ENCODE measurements at places on chromosomes 16 and 17.

GRCh38 chr17:81102352-81102751 is 63.0 kb upstream of the PVALEF start:
- no peak for DNase-seq

- no peak for DNase-seq
Observed at GRCh38 chr16:22674832-22675191, 139.2 kb upstream of the HS3ST2 start.

DNA sequence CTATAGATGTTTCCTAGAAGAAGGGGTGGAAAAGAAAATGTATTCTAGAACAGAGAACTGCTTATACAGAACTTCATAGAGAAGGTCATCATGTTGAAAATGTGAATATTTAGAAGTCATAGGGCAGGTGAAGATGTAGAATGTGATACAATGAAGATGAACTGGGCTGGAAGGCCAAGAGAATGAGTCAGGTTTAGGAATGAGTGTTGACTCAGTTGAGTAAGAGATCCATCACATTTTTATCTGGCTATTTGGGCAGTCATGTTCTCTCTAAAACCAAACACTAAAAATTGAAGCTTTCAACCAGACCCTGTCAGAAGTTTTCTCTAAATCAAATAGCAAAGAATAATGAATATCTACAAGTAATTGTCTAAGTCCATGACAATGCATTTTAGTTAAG is 660.5 kb downstream of the KCNJ2 start:
- no peak for DNase-seq

DNA sequence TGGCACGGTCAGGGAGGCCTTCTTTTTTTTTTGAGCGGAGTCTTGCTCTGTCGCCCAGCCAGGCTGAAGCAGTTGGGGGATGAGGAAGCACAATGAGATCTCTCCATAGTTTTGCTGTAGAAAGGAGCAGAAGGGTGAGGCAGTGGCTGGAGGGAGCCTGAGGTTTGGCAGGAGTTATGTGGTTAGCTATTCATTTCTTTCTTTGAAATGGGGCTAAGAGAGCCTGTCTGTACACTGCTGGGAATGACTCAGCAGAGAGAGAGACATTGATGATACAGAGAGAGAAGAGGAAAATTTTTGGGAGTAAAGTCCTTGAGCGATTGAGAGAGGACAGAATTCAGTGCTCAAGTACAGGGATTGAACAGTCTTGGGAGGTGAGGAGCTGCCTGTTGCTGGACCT is 22.1 kb downstream of the NOS2 start:
- no peak for DNase-seq

DNA sequence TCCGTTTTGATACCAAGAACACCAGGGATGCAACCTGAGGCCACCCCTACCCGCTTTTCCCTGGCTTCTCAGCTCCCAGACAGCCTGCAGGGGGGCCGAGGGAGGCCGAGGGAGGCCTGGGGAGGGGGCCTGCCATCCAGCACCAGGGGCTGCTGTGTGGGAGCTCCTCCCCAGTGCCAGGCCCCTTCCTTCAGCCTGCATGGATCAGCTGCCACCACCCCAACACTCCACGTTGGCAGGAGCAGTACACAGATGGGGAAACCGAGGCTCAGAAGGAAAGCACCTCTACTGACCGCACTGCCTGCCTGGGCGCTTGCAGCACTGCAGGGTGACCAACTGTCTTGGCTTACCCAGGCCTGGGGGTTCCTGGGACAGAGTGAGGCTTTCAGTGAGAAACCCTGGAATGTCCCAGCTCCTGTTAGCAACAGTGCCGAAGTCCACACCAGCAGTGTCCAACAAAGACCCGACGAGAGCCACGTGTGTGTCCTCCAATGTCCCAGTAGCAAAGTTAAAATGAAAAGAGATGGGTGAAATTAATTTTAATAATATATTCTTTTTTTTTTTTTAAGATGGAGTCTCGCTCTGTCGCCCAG is 5.3 kb upstream of the OSGIN1 start:
- DNase-seq: no peak

DNA sequence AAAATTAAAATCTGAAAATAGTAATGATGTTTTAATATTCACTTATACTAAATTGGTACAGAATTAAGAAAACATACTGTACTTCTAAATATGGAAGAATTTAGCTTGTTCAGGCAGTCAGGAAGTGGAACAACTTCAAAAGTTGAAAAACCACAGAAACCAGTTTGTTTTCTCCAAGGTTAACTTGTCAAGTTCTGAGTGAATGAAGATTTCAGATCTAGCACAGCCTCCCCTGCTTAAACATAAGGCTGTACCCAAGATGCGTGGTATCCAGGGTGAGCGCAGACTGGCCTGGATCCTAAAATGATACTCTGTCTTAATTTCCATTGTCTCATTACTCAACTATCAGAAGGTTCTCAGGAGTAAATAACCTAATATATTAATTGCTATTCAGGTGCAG is 730.7 kb upstream of the KIF2B start:
- no peak for DNase-seq

- no peak for DNase-seq
Observed at GRCh38 chr17:40533896-40534295, 31.4 kb downstream of the CCR7 start.

- peak; percentile 80 for DNase-seq
Observed at GRCh38 chr17:80575057-80575875, 30.6 kb downstream of the RPTOR start.

- DNase-seq: no peak
Observed at GRCh38 chr17:45677770-45678169, 106.3 kb upstream of the CRHR1 start.

DNA sequence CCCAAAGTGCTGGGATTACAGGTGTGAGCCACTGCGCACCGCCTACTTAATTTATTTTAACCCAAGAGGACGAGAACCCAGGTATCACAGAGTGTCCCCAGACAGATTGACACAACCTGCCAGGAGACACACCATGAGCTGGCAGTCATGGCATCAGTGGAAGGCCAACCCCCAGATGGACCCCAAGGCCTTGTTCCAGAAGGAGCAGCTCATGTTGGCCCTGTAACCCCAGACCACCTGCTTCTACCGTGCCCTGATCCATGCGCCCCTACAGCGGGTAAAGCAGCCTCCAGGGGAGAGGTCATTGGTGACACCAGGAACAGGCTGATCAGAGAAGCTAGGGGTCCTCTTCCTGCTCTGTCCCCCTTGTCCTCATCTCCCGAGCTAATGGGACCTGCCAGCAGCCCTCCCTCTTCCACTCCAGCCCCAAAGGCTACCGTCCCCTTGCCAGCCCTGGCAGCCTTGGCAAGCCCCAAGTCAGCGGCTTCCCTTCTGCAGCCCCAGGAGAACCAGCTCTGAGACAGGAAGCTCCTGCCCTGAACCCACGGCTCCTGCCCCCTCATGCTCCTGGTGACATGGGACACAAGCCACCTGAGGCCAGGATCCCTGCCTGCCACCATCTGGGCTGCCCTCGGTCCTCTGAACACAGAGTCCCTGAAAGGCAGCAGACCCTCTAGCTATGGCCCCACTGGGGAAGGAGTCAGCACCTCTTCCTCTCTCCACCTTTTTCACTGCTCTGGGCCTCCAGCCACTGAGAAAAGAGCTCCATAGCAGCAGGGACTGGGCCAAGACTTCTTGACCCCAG is 6.3 kb downstream of the SULT1A1 start:
- no peak for DNase-seq

DNA sequence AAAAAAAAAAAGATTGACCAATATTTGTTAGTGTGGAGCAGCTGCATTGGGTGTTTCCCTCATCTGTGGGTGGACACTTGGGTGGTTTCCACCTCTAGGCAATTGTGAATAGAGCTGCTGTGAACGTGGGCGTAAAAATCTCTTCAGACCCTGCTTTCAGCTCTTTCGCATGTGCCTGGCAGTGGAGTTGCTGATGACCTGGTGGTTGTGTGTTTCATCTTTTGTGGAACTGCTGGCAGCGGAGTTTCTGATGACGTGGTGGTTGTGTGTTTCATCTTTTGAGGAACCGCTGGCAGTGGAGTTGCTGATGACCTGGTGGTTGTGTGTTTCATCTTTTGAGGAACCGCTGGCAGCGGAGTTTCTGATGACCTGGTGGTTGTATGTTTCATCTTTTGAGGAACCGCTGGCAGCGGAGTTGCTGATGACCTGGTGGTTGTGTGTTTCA is 21.4 kb downstream of the ZC3H18 start:
- DNase-seq: no peak

GRCh38 chr16:73798471-73798870 is 498.1 kb upstream of the PSMD7 start:
- DNase-seq: no peak
